Epithelial cell of proximal tubule (primary cell): ENCODE measurements at places on chromosomes 1 and 21.

- DNase-seq, result no peak
These were observed 19.1 kb downstream of the ASTN1 start for GRCh38 chr1:177145106-177146070.

DNA sequence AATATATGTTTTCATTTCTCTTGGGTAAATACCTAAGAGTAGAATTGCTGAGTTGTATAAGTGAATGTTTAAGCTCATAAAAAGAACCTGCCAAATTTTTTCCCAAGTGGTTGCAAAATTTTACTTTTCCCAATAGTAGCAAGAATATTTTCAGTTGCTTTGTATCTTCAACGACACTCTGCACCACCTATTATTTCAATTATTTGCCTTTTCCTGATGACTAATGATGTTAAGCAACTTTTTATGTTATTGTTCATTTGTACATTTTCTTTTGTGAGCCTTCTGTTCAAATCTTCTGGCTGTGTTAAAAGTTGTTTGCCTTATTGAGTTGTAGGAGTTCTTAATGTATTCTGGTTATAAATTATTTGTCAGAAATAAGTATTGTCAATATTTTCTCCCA is 299.1 kb upstream of the NRIP1 start:
- DNase-seq, result no peak

GRCh38 chr1:181059435-181059834 is 25.7 kb downstream of the MR1 start:
- DNase-seq, result no peak

DNA sequence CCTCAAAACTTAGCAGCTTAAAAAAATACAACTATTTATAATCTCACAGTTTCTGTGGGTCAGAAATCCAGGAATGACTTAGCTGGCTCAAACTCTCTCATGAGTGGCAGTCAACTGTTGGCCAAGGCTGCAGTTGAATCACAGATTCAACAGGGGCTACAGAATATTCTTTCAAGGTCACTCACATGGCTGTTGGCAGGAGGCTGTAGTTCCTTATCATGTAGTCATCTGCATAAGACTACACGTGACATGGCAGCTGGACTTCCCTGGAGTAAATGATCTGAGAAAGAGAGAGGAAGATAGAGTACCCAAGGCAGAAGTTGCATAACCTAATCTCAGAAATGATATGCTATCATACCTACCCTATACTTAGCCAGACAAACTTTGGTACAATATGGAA is 75.2 kb upstream of the TSPAN2 start:
- DNase-seq, result no peak

DNA sequence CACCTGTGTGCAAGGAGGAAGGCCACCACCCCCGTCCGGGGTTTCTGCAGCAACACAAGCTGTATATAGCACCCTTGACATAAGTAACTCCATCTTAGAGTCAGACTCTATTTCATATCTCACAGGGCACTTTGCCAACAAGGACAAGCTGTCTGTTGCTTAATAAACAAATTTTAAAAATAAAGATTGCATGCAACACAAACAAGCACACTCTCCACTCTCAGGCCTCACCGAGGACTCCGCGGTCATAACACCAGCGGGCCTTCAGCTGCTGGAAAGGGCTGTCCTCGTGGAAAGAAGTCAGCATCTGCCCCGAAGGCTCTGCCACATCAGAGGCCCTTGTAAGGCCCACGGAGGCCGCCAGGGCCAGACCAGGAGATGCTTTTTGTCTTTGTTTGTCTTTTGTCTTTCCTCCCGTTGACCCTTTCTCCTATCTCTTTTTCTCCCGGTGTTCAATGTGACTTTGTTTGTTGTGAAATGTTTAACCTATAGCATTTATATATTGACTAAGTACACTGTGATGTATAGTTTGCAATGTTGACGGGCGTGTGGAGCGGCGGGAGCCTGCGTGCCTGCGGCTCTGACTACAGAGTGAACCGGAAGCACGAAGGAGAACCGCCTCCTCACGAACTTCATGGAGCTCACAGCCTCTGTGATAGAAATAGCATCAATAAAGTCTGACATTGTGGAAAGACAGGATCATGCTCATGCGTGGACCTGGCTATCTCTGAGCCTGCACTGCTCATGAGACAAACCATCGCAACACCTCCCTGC is 24.1 kb downstream of the MEGF6 start:
- no peak for DNase-seq

DNA sequence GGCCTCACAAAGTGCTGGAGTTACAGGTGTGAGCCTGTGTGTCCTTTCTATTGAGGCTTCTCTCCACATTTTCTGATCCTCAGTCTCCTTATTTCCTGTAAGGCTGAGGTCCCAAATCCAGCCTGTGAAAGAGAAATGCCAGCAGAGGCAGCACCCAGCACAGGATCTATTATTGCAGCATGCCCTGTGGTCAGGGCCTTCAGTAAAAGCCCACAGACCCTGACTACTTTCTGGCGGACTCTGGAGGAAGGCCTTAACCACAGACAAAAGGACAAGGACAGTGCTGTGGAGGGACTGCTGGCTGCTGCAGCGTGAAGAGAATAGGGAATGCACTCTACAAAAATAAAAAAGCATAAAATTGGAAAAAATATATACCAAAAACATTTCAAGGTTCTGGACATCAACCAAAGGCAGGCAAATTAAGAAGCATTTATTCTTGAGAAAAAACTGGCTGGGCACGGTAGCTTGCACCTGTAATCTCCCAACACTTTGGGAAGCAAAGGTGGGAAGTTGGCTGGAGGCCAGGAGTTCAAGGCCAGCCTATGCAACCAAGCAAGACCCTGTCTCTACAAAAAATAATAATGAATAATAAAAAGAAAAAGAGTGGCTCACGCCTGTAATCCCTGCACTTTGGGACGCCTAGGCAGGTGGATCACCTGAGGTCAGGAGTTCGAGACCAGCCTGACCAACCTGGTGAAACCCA is 9.4 kb upstream of the PGD start:
- no peak for DNase-seq

DNA sequence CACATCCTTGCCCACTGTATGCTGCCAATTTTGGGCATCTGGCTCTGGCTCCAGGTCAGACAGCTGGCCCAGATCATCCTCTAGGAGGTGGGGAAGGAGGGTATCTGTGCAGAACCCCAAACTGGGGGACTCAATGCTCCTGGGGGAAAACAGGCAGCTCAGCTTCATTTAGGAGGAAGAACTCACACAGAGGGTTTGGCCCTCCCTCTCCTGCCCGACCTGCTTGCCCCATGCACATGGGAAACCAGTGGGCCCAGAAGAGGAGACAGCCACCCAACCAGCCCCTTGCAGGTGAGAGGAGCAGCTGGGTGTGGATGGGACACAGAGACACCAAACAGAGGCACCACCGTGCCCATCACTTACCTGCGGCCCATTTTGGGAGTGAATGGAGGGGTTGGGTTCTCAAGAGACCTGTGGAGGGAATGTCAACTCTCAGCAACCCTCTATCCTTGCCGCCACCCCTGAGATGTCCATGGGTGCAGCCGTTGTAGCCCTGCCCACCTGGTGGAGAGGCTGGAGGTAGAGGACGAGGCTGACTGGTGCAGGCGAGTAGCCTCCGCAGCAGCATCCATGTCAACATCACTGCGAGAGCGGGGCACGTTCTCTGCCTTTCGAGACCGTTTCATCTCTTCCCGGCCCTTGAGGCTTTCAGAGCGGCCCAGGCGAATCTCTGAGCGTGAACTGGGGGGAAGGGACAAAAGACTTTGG is 27.5 kb downstream of the LRRC71 start:
- no peak for DNase-seq

GRCh38 chr1:97277891-97278654 is 556.5 kb downstream of the PTBP2 start:
- DNase-seq, result peak; percentile 85
